CD4-positive, alpha-beta memory T cell (primary cell): ENCODE measurements at places on chromosomes 16 and 17.
A peak's percentile ranks its signal among the peaks of the same experiment; 100 is the strongest.

DNA sequence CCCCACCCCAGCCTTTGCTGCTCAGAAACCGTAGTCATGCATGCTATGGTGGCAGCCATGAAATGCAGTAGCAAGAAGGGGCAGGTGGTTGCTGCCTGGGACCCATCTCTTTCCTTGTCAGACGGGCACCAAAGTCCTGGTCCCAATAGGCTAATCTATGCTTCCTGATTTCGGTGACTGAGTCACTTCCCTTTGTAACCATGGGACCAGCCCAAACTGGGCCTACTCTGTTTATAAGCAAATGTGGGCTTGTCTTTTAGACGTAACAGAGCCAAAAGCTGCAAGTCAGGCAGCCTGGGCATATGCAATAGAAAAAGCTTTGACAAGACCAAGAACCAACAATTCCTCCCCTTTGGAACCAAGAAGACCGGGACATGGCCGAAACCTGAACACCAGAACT, 99.1 kb upstream of the RBBP6 start:
- DNase-seq, result no peak

DNA sequence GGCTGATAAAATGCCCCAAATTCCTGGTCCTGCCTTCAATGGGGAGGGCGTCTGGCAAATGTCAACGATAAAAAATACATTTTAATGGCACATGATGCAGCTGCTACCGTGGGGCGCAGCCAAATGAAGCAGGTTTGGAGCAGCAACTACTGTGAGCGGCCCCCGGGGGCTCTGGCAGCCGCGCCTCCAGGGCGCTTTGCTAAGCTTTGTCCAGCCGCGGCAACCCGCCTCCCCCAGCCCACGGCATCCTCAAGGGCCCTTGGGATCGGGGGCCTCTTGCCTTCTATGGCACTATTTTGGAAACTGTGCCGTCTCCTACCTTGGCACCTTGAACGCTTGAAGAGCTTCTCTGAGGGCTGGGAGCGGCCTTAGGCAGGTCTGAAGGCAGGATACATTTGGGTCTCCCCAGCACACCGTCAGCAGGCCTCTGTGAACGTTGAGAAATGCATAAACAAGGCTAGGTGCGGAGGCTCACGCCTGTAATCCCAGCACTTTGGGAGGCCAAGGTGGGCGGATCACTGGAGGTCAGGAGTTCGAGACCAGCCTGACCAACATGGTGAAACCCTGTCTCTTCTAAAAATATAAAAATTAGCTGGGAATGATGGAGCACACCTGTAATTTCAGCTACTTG, 25.1 kb downstream of the TBX4 start:
- no peak for DNase-seq

DNA sequence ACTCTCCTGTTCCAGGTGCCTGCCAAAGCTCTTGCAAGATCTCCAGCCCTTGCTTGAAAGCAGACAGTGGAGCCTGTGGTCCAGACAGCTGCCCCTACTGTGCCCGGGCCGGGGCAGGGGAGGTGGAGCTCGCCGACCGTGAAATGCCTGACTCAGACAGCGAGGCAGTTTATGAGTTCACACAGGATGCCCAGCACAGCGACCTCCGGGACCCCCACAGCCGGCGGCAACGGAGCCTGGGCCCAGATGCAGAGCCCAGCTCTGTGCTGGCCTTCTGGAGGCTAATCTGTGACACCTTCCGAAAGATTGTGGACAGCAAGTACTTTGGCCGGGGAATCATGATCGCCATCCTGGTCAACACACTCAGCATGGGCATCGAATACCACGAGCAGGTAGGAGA, 17.7 kb downstream of the CACNA1G start:
- DNase-seq, result no peak

DNA sequence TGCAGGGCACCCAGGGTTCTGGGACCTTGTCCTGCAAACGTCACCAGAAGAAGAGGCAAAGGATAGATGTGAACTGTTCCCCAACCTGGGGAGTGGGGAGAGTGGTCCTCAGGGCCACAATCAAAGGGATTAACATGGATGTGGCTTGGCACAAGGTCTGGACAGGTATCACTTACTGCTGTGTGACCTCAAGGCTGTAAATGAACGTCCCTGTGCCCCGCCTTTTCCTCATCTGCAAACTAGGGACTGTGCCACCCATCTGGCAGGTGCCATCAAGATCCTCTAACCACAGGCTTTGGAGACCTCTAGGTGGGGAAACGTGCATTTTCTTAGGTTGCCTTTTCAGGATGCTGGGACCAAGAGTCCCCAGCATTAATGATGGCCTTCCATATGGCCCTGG, 25.1 kb downstream of the SLC5A10 start:
- DNase-seq, result no peak

GRCh38 chr17:29559640-29560039, 7.2 kb downstream of the ABHD15 start:
- DNase-seq, result no peak

DNA sequence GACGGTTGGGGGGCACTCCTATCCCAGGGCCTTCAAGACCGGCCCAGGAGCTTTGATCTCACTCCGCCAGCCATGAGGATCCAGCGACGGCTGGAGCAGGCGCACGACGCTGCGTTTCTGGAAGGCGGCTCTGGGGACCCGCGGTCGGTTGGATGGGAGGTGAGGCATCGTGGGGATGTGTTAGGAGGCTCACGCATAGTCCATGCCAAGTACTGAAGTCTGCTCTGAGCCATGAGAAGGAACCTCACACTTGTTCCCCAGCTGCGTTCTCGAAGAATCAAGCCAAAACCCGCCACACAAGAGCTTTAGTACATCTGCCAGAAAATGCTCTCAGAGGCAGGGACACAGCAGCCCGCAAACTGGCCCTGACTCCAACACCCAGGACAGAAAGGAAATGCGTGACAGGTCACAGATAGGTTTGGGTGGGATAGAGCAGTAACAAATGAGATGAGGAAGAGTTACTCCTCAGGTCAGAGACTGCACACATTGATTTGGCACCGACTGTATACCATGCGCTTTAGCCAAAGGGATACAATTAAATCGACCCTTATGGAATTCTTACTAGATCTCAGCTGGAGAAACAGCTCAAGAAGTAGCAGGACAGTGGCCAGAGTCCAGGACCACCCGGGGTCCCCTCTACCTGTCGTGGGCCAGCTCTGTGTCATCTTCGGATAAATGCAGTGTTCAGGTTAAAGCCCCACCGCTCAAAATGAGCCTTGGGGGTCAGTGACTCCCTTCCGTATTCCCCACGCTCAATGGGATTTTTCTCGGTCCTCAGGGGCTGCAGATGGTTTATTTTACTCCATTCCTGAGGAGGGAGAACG, 6.7 kb upstream of the GSG1L start:
- no peak for DNase-seq

DNA sequence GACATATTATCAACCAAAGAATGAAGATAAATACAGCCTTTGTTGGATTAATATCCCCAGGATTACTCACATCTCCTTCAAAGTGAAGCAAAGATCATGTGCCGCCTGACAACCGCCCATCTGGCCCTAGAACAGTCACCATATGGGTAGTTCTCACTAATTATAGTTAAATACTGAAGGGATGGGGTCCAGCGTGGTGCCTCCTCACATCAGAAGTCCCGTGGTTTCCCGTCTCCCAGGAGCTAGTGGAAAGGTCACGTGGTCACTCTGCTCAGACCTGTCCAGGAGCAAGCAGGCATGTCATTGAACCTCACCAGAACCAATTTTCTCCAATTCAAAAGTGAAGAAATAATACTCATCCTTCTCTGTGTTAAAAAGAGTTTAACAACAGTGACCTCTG, 434.5 kb downstream of the SHISA9 start:
- DNase-seq, result no peak

GRCh38 chr16:77220427-77220826, 21.2 kb downstream of the SYCE1L start:
- no peak for DNase-seq

GRCh38 chr17:74768069-74768762, 7.9 kb downstream of the NAT9 start:
- DNase-seq, result peak; percentile 9

GRCh38 chr17:63960430-63960829, 12.3 kb downstream of the SCN4A start:
- DNase-seq, result no peak

DNA sequence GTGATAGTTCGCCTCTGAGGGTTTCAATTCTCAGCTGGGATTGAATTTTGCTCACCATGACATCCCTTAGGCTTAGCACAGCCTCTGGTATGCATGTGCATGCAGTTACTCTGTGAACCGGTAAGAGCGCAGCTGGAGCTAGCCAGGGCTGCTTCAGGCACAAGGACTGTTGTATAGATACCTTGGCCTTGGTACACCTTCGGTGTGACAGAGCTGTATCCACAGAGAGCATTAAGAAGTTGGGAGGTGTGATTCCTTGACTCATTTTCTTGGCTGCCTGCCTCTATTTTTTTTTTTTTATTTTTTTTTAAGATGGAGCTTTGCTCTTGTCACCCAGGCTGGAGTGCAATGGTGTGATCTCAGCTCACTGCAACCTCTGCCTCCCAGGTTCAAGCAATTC, 2.2 kb upstream of the NUTF2 start:
- no peak for DNase-seq

GRCh38 chr17:144936-145670, 7.7 kb downstream of the SCGB1C2 start:
- no peak for DNase-seq

GRCh38 chr16:4032768-4033167, 83.5 kb downstream of the ADCY9 start:
- no peak for DNase-seq

- DNase-seq, result peak; percentile 95
Observed at GRCh38 chr17:82297714-82298537, 19.5 kb downstream of the CD7 start.

- no peak for DNase-seq
Observed at GRCh38 chr16:69542974-69543373, 22.8 kb upstream of the NFAT5 start.

- peak; percentile 88 for DNase-seq
Observed at GRCh38 chr17:35088881-35089585, 25.5 kb upstream of the RFFL start.

DNA sequence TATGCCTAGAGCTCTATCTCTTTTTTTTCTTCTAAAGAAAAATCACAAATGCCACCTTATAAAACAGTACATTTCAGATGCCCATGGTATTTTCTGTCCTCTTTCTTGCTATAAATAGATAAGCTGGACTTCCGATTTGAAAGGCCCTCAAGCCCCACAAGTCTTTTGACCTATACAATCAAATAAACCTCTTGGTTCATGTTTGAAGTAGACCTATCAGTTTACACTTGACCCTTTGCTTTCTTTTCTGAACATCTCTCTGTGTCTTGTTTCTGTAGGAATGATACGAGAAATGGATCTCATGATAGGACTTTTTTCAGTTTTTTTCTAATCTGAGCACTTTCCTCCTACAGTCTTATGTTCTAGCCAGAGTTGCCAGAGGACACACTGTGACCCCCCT, 327.2 kb downstream of the SOX9 start:
- DNase-seq, result no peak

- DNase-seq, result no peak
Observed at GRCh38 chr16:10870137-10870776, 6.7 kb upstream of the CIITA start.

DNA sequence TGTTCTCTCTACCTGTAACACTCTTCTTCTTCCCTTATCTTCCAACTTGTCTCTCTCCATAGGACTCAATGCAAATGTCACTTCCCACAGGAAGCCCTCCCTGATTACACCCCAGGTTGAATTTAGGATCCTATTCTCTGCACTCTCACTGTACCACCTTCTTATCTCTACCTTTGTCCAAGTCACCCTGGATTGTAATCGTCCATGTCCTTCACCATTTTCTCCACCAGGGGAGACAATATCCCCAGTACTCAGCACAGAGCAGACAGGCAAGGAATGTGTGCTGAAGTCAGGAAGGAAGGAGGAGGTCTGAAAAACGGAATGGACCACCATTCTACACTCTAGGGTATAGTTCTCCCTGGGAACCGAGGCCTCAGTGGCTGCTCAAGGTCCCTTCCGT, 14.2 kb downstream of the C16orf82 start:
- DNase-seq, result no peak

- no peak for DNase-seq
Observed at GRCh38 chr17:540631-541030, 174.0 kb downstream of the VPS53 start.

DNA sequence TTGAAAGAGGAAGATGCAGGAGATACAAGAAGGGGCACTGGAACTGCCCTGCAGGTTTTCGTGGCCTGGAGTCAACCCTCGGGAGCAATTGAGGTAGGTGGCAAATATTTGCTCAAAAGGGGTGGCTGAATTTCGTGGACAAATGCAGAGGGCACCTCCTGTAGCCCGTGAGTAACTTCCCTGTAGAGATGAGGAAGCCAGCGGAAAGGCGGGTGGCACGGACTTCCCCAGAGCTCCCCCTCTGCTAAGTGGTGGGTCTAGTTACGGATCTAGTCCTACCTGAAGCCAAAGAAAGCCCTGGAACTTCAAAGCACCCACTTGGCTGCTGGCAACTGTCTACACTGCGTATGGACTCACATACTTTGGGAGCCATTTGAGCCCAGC, 1.0 kb upstream of the ATP2C2 start:
- DNase-seq, result no peak

GRCh38 chr16:65950211-65950610, 416.3 kb upstream of the CDH5 start:
- DNase-seq, result no peak

- no peak for DNase-seq
Observed at GRCh38 chr16:31356566-31357323, 1.8 kb downstream of the ITGAX start.

- DNase-seq, result peak; percentile 73
Observed at GRCh38 chr17:58084317-58084981, 1.2 kb downstream of the DYNLL2 start.

DNA sequence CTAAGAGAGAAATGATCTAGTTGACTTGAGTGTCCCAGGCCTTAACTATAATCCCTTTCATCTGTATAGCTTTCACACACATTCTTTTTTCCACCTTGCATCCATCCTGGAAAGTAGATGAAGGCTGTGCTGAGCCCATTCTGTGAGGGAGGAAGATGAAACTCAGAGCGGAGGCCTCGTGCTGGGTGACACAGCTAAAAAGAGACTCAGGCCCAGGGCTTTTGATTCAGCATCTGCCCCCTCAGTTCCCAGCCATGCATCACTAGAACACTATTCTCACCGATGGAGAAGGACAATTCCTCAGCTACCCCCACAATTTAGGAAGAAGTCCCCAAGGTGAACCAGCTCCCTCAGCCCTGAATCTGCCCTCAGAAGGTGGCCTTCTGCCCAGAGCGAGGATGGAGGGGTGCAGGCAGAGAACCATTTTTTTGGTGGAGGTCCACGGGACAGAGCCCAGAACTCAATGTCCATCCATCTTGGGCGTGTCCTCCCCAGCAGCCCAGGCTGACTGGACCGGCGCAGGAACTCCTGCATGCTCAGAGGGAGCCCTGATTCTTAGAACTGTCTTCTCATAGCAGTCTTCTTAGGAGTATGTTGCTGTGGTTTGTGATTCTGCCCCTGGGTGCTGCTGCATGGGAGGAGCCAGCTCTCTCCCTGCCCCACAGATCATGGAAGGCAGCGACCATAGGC, 5.8 kb upstream of the MYCBPAP start:
- no peak for DNase-seq

- no peak for DNase-seq
Observed at GRCh38 chr17:42880776-42881310, 19.8 kb upstream of the G6PC1 start.
